Bronchial epithelial cell (primary cell): ENCODE measurements at places on chromosomes 12 and 14.

GRCh38 chr14:57871459-57872080 is 5.7 kb upstream of the SLC35F4 start:
- peak; percentile 39 for DNase-seq

GRCh38 chr14:66490143-66491111 is 4.3 kb downstream of the CCDC196 start:
- DNase-seq, result no peak

DNA sequence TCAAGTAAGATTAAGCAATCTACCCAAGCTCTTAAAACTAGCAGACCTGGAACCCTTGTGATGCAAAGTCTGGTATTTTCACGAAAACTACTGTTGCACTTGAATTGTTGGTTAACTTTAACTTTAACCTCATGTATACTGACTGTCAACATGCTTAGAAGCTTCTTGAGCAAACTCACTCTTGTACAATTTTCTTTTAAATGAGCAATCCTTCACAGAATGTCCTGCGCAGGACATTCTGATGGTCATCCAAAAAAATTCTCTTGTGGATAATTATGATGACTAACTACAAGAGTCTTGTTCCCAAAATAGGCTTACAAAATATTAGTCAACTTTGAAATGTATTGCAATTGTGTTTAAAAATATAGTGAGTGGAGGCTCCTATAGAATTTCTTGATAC is 54.0 kb upstream of the PDE3A start:
- DNase-seq, result no peak

GRCh38 chr14:100894416-100894815 is 9.1 kb downstream of the RTL1 start:
- no peak for DNase-seq
